ENCODE measurements at places on chromosomes 7 and 10.

DNA sequence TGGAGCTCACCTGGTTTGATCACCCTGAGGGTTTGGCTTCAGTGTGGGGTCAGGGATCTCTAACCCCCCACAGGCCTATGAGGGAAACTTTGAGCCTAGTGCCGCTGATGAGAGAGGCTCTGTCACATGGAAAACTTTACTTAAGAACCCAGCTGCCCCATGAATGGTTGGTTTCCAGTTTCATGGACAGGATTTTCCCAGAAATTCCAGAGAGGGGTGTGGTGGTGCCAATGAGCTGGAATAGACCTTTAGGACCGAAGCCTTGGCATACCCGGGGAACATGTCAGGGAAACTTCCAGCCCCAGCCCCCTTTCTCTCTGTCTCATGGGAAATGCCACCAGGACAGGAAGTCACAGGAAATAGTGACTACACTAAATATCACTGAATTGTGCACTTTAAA, 36.9 kb downstream of the AKR1B1 start:
- no peak for DNase-seq

GRCh38 chr7:130845581-130846085, 111.6 kb upstream of the KLF14 start:
- no peak for DNase-seq

- no peak for DNase-seq
These were observed 275.3 kb downstream of the NRG3 start for GRCh38 chr10:82150123-82150900.

GRCh38 chr7:69078997-69079769, 519.1 kb upstream of the AUTS2 start:
- DNase-seq: no peak

GRCh38 chr7:102291056-102291915, 4.6 kb downstream of the SH2B2 start:
- peak; percentile 28 for DNase-seq

GRCh38 chr10:77358656-77359055, 279.0 kb downstream of the KCNMA1 start:
- no peak for DNase-seq

DNA sequence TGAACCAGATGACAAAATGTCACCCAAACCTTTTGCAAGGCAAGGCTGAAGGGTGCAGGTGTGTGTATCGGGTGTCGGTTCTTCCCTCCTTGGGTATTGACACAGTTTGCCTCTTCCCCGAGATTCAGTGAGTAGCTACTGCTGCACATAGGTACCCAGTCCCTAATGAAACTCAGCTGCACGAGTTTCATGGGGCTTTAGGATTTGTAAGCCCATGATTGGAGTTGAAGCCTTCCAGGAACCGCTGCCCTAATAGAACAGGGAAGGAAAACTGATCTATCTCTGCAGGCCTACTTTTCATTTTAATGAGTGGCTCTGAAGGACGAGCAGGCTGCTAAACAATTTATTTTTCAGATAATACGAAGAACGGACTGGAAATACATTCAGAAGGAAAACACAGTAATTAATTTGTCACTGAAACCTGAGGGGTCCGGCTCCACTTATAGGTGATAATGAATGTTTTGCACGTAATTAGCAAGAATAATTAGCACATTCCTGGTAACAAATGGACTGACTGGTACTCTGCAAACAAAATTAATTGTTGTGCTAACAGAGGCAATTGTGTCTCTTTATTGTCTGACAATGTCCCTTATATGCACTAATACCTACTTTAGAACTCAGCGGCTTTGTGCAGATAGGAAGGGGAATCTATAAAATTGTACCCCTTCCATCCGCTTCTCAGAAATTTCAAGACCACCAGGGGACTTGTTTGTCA, 49.6 kb upstream of the FZD8 start:
- DNase-seq: no peak

- DNase-seq: peak; percentile 40
These were observed 2.8 kb downstream of the ASIC3 start for GRCh38 chr7:151051108-151051507.

GRCh38 chr7:30936650-30937245, 25.1 kb downstream of the AQP1 start:
- no peak for DNase-seq

GRCh38 chr10:72449941-72450441, 95.3 kb upstream of the DNAJB12 start:
- no peak for DNase-seq
